Stimulated activated CD8-positive, alpha-beta memory T cell treated with anti-CD3 and anti-CD28 coated beads, Interleukin-15, amount 100 ng/mL, for 24 hours (primary cell): ENCODE measurements at places on chromosomes 12 and 14.

DNA sequence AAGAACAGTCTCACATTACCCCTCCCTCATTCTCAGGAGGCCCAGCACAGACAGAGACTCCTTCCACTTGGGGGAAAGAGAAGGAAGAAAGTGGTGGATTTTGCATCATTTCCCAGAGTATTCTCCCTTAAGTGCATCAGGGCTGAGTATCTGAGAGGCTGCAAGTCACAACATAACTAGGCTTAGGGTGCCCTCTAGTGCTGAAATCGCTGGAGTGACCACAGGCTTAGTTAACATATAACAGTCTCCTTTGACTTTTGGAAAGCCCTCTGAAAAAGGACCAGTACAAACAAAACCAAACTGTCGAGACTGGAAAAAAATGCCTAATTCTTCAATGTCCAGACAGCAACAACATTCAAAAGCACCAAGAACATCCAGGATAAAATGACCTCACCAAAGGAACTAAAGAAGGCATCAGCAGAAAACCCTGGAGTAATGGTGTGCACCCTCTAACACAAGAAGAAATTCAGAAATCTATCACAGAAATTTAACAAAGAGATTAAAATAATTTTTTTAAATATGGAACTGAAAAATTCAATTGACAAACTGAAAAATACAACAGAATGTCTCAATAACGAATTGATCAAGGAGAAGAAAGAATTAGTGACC, 412.3 kb downstream of the RPS29 start:
- DNase-seq = no peak

GRCh38 chr12:107405436-107405835, 280.2 kb upstream of the PWP1 start:
- DNase-seq = no peak

GRCh38 chr12:121301876-121302275, 5.4 kb upstream of the CAMKK2 start:
- DNase-seq = no peak

- DNase-seq = no peak
Measured at GRCh38 chr12:42426746-42427145, 100.8 kb downstream of the PPHLN1 start.

DNA sequence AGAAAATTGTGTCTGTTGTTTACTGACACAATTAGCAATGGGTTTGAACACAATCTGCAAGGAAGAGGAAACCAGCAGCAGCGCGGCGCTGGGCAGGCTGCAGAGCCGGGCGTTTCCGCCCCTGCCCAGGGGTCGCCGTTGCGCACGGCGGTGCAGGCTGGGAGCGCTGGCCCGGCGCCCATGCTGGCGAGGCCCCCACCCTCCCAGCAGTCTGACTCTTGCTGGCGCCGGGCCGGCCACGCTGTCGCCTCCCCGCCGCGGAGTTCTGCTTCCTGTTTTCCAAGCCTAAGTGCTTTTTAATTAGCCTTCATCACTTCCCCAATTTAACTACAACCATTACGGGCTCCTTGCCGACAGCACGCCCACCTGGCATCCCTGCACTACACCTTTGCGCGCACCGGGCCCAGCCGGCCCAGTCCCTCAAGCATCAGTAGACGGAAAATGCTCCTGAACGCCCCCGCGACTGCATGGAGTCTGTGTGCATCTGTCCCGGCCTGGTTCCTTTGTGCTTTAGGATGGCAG, 212.1 kb downstream of the GXYLT1 start:
- DNase-seq = no peak

GRCh38 chr12:45991284-45992249, 1.2 kb upstream of the SCAF11 start:
- peak; percentile 47 for DNase-seq

DNA sequence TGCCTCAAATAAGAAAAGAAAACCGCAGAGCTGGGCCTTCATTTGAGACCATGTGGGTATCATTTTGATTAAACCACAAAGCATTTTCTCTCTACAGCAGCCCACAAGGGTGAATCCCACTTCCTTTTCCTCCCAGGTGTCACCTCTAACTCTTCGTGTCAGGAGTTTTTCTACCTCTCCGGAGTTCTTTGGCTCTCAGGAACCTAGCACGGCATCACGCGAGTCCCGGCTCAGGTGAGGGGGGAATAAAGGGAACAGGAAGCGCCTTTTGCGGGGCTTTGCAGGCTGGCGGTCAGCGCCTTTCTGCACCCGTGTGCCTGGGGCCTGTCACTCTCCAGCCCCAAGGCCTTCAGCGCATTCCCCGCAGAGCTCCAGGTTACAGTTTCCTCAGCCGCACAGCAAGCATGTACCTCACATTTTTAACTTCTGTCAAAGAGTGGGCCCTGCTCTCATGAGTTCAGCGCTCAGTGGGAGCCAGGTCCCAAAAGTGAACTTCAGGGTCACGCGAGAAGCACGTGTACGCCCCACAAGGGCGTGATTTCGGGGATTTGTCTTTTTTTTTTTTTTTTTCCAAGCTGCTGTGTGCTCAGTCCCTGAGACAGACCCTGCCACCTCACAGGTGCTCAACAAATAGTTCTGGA, 740 bp upstream of the PRPF40B start:
- DNase-seq = peak; percentile 11

GRCh38 chr14:53953002-53953827, 3.4 kb downstream of the BMP4 start:
- DNase-seq = no peak

GRCh38 chr12:80872053-80872452, 65.7 kb downstream of the LIN7A start:
- DNase-seq = no peak

- DNase-seq = no peak
Measured at GRCh38 chr14:30994681-30995620, 30.5 kb upstream of the AP4S1 start.

- no peak for DNase-seq
Measured at GRCh38 chr12:44375694-44376093, 500.4 kb downstream of the NELL2 start.

DNA sequence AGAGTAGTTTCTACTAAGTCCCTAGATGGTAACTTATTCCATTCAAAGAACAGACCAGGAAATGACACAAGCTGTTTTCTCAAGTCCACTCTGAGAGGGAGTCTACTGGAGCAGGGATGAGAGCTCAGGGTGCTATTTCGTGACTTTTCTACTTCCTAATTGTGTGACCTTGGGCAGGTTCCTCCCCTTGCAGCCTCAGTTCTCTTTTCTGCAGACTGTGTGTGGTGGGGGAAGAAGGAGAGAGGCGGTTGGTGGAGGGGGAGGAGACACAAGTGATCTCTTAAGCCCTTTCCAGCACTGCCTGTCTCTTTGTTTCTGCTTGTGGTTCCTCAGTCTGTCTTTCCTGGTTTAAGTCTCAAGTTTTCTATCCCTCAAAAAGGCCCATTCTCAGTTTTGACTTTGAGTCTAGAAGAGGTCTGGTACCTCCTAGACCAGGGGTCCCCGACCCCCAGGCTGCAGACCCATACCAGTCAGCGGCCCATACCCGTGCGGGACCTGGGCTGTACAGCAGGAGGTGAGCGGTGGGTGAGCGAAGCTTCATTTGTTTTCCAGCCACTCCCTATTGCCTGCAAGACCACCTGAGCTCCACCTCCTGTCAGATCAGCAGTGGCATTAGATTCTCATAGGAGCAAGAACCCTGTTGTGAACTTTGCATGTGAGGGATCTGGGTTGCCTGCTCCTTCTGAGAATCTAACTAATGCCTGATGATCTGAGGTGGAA, 10.7 kb downstream of the FGF6 start:
- no peak for DNase-seq

DNA sequence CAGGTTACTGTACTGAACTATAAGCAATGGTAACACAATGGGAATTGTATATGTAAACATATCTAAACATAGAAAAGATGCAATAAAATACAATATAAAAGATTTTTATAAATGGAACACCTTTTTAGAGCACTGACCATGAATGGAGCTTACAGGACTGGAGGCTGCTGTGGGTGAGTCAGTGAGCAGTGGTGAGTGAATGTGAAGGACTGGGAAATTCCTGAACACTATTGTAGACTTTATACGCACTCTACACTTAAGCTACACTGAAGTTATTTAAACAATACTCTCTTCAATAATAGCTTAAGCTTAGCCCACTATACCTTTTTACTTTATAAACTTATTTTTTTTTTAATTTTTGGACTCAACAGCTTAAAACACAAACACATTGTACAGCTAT, 313.5 kb downstream of the KCNC2 start:
- DNase-seq = no peak

- DNase-seq = no peak
Measured at GRCh38 chr12:2466211-2466610, 328.6 kb upstream of the FKBP4 start.

GRCh38 chr12:128267131-128267622, at the start of gene TMEM132C:
Gene TMEM132C, plus strand, starts transcription at chr12:128267170. Its CDS starts 233 bp downstream, at chr12:128267403.
- no peak for DNase-seq

- peak; percentile 37 for DNase-seq
Measured at GRCh38 chr14:94485944-94486841, 10.2 kb upstream of the SERPINA9 start.

GRCh38 chr14:22268875-22269274, 320.1 kb downstream of the DAD1 start:
- DNase-seq = no peak

DNA sequence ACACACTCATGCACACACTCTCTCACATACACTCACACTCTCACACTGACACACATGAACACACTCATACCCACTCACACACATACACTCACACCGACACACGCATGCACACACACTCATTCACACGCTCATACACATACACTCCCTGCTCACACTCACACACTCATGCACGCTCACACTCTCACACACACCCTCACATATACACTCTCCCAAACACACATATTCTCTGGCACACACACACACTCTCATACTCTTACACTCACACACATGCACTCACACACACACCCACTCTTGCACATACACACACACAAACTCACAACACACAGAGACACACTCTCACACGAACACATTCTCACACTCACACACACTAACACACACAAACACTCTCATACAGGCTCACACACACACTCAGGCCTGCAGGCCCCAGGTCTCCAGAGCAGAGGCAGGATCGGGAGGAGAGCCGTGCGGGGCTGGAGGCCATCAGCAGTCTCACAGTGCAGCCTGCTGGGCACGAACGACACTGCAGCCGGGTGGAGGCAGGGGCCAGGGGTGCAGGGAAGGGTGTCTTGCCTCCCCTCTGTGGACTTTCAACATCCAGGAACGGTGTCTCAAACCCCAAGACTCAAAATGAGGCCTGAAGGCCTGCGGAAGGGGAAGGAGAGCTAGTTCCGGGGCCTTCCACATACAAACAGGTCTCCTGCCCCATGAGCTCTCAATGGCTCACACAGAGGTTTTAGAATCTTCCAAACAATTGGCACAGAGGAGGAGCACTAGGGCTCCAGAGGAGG, 148.7 kb downstream of the ANO2 start:
- DNase-seq = no peak

DNA sequence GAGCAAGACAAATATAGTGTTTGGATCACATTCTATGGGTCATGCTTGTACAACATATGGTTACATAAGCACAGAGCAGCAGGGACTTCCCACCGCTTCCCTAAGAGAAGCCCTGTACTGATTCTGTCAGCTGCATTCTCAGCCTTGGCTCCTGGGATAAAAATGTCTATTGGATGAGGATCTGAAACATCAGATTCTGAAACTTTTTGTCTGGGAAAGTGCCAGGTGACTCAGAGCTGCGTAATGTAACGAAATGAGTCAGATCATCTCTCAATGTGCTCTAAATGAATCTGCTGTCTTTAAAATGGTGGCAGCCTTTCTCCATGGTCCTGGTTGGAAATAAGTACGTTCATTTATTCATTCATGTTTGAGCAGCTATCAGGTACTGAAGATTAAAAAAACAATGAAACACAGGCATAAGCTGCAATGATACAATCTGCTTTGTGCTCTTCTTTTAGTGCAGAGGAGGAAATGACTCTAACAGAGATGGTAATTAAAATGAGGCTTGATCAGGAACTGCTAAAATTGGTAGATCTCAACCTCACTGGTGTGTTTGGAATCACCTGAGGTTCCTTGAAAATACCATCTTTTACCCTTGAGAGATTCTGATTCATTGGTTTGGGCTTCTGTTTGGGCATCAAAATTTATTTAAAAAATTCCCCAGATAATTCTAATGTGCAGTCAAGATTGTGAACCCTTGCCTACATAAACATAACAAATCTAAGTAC, 99.1 kb upstream of the NAP1L1 start:
- no peak for DNase-seq

- DNase-seq = no peak
Measured at GRCh38 chr14:87067591-87067990, 925.4 kb downstream of the GALC start.

- no peak for DNase-seq
Measured at GRCh38 chr12:80946591-80946990, 8.9 kb upstream of the LIN7A start.

DNA sequence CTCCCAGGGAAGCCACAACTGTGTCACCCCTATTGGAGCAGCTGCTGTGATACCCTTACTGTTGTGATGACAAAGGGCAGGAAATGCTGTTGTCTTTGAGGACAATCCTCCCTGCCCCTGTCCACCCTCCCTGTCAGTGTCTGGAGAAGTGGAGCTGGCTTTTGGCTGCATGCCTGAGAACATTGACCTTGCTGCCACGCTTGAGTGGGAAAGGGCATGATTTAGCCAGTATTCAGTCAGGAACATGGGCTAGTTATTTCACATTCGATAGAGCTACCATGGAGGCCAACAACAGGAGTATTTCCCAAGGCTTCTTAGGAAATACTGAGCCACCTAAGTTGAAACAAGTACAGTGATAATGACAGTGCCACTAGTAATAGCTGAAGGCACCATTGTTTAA, 59.4 kb downstream of the MYRFL start:
- no peak for DNase-seq

- DNase-seq = no peak
Measured at GRCh38 chr12:106332536-106332935, 25.0 kb upstream of the POLR3B start.
